Upper lobe of left lung (tissue), 6 donors: ENCODE measurements at places on chromosomes 12 and 14.

GRCh38 chr12:94748726-94749421 is 98.5 kb upstream of the TMCC3 start:
- no peaks in the 10 kb centered on the region for H3K36me3 ChIP-seq
- no peaks in the 10 kb centered on the region for H3K4me1 ChIP-seq
- no peak for DNase-seq
- H3K27ac ChIP-seq, result no peak overlapping the region

DNA sequence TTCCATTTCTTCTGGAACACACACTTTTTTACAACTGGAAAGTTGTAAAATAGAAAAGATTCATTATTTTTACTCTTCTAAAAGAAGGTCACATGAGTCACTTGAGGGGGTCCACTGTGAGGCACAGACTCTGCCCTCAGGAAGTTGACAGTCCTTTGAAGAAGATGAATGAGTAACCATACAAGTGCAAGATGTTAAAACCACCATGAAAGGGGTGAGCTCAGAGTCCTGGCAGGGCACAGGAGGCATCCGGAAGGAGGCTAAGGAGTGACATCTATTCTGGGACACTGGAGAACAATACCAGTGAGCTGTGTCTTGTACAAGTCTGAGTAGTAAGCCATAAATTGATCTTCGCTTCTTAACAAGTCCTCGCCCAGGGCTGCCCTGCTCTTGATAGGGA is 126.0 kb upstream of the FRMD6 start:
- no peaks in the 10 kb centered on the region for H3K27me3 ChIP-seq
- H3K4me1 ChIP-seq, result no peaks in the 10 kb centered on the region
- no peak overlapping the region for H3K4me3 ChIP-seq
- H3K36me3 ChIP-seq, result no peaks in the 10 kb centered on the region
- H3K27ac ChIP-seq, result no peak overlapping the region
- no peak for DNase-seq

DNA sequence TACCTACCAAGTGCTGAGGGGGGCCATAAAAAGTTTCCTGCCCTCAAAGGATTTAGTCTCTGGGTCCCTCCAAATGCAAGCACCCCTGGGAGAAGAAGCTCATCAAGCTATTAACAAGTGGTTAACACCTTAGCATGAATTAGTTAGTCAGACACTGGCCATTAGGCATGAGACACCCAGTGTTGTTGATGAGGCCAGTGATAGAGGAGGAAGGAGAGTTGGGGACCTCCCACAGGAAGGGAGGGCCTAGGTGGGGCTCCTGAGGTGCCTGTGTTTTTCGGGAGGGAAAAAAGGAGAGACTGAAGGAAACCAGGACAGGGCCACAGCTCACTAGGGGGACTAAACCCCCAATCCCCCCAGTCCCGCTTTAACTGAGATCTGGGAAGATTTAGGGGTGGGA is 4.5 kb upstream of the KRT71 start:
- no peak overlapping the region for H3K4me3 ChIP-seq
- no peaks in the 10 kb centered on the region for H3K4me1 ChIP-seq
- peaks cover 5% of the 10 kb centered on the region for H3K27me3 ChIP-seq

GRCh38 chr14:52902971-52903619 is 47.8 kb downstream of the FERMT2 start:
- no peak overlapping the region for H3K27ac ChIP-seq
- no peaks in the 10 kb centered on the region for H3K36me3 ChIP-seq
- no peaks in the 10 kb centered on the region for H3K4me1 ChIP-seq
- no peak for DNase-seq
- H3K4me3 ChIP-seq, result no peak overlapping the region

DNA sequence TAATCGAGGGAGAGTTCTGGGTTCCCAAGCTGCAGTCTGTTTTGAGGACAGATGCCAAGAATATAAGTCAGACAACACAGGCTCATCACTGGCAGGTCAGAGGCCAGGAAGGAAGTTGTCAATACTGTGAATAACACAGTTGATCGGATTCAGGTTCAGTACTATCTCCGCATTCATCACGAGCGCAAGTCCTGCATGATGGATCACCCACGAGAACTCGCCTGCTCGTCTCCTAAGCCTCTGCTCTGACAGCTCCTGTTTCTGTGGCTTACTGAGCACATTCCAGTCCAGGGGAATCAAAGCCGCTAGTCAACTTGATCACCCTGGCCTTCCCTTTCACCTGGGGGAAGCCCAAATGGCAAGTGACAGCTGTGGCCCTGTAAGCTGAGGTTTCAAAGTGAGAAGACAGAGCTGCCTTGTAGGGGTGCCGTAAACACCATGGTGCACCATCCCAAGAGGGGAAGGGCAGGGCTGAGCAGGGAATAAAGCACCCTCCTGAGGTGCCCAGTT is 60.1 kb upstream of the DICER1 start:
- no peak overlapping the region for H3K27ac ChIP-seq
- no peaks in the 10 kb centered on the region for H3K27me3 ChIP-seq
- DNase-seq, result no peak
- H3K4me1 ChIP-seq, result peaks cover 3% of the 10 kb centered on the region
- H3K4me3 ChIP-seq, result no peak overlapping the region
- no peaks in the 10 kb centered on the region for H3K36me3 ChIP-seq

GRCh38 chr12:27273114-27273513 is 29.0 kb downstream of the STK38L start:
- H3K36me3 ChIP-seq, result no peaks in the 10 kb centered on the region
- peak overlapping the region; percentile 71 for H3K27ac ChIP-seq
- DNase-seq, result no peak
- no peaks in the 10 kb centered on the region for H3K27me3 ChIP-seq

GRCh38 chr14:96178461-96179321 is 25.9 kb upstream of the BDKRB2 start:
- no peaks in the 10 kb centered on the region for H3K27me3 ChIP-seq
- no peaks in the 10 kb centered on the region for H3K36me3 ChIP-seq
- no peak overlapping the region for H3K27ac ChIP-seq
- H3K4me1 ChIP-seq, result peaks cover 9% of the 10 kb centered on the region
- H3K4me3 ChIP-seq, result no peak overlapping the region

GRCh38 chr12:121762269-121762668 is 31.2 kb downstream of the RHOF start:
- DNase-seq, result no peak
- no peaks in the 10 kb centered on the region for H3K27me3 ChIP-seq
- H3K4me1 ChIP-seq, result no peaks in the 10 kb centered on the region

DNA sequence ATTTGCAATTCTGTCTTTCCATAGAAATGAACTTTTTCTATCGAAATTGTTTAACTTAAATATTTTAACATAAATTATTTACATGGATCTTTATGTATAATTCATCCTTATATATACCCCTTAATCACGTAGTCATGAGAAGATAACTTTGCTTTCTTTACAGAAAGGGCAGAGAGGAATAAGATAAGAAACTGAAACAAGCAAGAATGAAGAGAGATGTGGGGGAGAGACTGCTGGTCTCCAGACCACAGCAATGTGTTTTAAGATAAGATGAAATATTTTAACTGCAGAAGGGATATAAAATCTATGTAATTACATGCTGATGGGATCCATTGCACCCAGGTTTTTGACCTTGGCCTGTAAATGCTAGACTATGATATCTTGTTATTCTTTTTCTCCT is 34.7 kb upstream of the DNM1L start:
- H3K4me1 ChIP-seq, result no peaks in the 10 kb centered on the region
- no peaks in the 10 kb centered on the region for H3K27me3 ChIP-seq
- no peak for DNase-seq
- H3K4me3 ChIP-seq, result no peak overlapping the region
